Spinal cord (tissue), 10 donors: ENCODE measurements at places on chromosomes 4 and X. TPM values are rescaled to one million over a fixed set of nuclear protein-coding genes. Genes with fewer than 3 reads are reported as not detected.
A peak's percentile ranks its signal among the peaks of the same experiment; 100 is the strongest.

- DNase-seq: no peak
These were observed 150.6 kb upstream of the TRPC5 start for GRCh38 chrX:112233164-112233563.

DNA sequence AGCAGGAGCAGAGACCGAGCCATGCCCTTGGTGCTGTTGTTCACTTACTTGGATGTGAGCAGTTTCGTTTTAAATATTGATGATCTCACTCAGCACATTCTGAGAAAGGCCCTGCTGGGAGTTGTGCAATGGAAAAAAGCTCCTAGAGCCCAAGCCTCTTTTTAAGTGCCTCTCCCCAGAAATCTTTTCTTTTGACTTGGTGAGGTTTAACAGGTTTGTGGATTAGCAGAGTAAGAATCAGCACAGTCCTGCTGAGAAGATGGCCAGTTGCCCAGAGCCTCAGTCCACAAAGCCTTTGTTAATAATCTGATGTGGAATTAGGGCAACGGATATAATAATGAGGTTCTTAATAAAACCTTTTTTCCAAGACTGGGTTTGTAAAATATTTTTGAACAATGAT, 157.5 kb upstream of the ATP6AP2 start:
- DNase-seq: no peak

DNA sequence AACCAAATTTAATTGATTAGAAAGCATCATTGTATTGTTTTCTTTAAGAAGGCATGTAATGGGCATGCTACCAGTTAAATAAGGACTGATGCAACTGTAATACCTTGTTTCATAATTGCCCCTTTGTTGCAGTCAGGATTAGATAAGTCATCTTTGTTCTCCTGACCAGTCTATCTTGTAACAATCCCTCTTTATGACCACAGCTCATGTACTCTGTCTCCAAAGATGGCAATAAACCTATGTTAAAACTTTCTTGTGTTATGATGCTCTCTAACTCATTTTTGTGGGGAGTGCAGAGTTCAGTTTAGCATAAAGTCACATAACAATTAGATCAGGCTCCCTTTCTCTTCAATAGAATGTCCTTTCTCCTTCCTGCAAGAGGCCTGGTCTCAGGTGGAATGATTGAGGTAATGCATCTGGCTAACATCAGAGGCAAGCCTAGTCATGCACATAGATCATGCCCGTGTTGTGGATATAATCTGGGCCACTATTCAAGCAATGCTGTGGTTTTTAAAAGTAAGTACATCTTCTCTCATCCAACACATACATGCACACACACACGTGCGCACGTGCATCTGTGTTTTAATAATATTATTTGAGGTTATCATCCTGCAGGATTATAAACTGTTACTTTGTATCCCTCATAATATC, 45.6 kb downstream of the TMEM154 start:
- DNase-seq: no peak

DNA sequence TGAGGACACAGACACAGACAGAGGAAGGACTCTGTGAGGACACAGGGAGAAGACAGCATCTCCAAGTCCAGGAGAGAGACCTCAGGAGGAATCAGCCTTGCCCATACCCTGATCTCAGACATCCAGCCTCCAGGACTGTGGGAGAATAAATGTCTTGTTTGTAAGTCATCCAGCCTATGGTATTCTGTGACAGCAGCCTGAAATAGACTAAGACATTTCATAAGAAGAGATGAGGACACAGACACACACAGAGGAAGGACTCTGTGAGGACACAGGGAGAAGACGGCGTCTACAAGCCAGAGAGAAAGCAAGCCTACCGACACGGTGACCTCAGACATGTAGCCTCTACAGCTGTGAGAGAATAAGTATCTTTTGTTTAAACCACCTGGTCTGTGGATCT, 112.1 kb downstream of the DHRSX start:
- DNase-seq: no peak

DNA sequence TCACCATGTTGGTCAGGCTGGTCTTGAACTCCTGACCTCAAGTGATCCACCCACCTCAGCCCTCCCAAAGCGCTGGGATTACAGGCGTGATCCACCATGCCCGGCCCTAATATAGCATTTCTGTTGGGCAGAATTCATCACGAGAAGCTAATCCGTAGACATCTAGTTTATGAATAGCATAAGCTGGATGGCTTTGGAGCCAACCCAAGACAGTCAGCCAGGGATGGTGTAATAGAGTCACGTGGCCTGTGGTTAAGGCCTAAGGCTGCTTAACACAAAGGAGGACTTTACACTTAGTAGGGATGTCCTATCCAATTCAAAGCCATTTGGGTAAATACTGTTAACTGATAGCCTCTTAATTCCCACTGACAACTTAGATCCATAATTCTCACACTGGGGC, 173.6 kb downstream of the RAP1GDS1 start:
- no peak for DNase-seq

- no peak for DNase-seq
These were observed 996.3 kb downstream of the FSTL5 start for GRCh38 chr4:161167539-161167938.

GRCh38 chrX:47143894-47144625, 442 bp downstream of the NDUFB11 start:
- DNase-seq: no peak

DNA sequence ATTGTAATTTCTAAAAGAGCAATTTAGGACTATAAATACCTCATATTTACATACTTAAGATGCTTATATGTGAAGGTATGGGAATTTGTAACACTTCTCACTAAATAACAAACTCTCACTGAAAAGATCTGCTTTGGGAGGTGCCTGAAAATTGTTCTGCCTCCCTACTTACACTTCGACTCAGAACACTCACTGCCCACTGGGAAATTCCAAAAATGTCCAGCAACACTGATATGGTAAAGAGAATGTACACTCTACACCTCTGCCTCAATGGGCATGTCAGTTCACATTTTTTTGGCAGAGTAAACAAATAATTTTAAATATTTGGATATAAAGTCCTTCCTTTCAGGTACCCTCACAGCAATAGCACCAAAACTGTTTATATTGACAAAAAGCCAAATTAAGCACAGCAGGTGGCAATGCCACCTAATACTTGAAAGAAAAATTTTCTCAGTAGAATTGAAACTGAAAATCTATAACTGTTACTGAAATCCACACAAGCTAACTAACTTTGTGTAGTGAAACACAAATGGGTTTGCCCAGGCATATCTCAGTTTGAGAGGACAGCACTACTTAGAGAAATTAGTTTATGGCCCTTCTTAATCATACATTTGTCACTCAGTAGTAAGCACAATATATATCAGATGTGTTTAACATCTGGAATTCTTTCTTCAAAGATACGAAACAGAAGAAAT, 67.1 kb downstream of the PRDM5 start:
- no peak for DNase-seq

- peak; percentile 53 for DNase-seq
These were observed 487.2 kb upstream of the LCORL start for GRCh38 chr4:18508786-18509185.

GRCh38 chrX:2502120-2502667, 1.4 kb upstream of the DHRSX start:
- no peak for DNase-seq

- no peak for DNase-seq
These were observed 52.3 kb upstream of the PDLIM3 start for GRCh38 chr4:185587427-185588161.

GRCh38 chrX:12895866-12896265, 10.6 kb upstream of the TLR8 start:
- no peak for DNase-seq

DNA sequence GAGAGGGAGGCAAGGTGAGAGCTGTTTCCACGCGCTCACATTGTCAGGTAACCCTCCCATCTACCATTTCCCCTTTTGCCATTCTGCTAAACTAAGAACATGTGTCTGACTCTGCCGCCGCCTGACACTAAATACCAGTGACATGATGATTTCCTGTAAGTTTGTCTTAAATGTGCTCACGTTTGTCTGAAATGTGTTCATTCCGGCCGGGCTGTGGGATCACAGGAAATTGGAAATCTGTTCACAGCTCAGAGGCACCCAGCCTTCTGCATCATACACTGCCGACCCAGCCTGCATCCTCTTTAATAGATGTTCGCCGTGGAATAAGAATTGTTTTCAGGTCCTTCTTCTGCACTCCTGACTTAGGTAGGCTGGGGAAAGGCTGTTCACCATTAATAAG, 336.2 kb upstream of the PPARGC1A start:
- DNase-seq: no peak

DNA sequence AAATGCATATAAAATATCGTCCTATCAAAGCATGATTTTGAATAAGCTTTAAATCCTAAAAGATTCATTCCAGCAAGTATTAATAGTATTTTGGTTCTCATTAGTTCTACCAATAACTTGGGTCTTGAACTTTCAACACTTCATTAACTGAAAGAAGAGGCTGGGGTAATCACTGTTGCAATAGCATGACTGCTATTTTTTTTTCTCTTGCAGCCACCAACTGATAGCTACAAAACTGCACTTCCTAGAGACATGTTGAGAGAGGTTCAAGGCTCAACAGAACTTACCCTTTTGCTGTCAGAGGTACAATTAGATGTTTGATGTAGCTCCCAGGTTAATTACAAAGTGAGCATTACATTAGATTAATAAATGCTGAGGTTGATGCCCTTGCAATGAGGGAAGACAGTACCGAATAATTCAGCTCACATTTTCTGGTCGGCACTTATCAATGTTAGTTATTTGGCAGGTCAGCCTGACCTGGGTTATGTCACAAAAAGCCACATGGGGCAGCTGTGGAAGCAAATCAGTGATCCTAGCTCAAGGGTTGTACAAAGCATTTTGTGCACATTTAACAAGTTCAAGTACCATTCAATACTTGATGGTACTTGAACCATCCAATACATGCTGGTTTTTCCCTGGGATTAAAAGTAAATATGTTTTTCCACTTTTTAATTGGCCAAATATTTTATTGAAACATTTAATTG, 29.9 kb upstream of the TET2 start:
- DNase-seq: no peak

- DNase-seq: no peak
These were observed 3.9 kb upstream of the NKX6-1 start for GRCh38 chr4:84502955-84503373.

DNA sequence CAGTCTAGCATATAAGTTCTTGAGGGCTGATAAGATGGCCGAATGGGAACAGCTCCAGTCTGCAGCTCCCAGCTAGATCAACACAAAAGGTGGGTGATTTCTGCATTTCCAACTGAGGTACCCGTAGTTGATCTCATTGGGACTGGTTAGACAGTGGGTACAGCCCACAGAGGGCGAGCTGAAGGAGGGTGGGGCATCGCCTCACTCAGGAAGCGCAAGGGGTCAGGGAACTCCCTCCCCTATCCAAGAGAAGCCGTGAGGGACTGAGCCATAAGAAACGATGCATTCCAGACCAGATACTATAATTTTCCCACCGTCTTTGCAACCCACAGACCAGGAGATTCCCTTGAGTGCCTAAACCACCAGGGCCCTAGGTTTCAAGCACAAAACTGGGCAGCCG, 109.0 kb downstream of the RPS6KA6 start:
- DNase-seq: no peak

GRCh38 chr4:107818301-107818910, 6.3 kb upstream of the SGMS2 start:
- DNase-seq: no peak

MAOA gene
- 34.0 TPM for total RNA-seq

CXCR3 gene
- total RNA-seq: not detected

CPLX1 gene
- 5.3 TPM for total RNA-seq

PPP1R2C gene
- not detected for total RNA-seq

CFAP97 gene
- total RNA-seq: 48.0 TPM

AVPR2 gene
- 0.11 TPM for total RNA-seq

ZNF141 gene
- total RNA-seq: 44.9 TPM

ADAM29 gene
- total RNA-seq: 1.4 TPM

ADRA2C gene
- total RNA-seq: 2.3 TPM
